GM06990 (cell line): ENCODE measurements at places on chromosomes 11 and 22.

GRCh38 chr11:66996609-66997273, 21.6 kb downstream of the C11orf86 start:
- DNase-seq = no peak

DNA sequence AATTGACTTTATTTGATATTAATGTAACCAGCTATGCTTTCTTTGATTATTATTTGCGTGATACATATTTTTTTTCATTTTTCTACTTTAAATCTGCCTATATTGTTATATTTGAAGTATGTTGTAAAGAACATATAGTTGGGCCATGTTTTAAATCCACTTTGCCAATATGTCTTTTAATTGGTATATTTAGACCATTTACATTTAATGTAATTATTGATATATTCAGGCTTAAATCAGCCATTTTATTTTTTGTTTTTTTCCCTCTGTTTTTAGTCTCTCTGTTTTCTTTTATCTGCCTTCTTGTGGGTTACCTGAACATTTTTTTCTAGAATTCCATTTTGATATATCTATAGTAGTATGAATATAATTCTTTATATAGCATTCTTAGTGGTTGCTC, 55.9 kb downstream of the ADAMTS15 start:
- DNase-seq = no peak

- no peak for DNase-seq
Observed at GRCh38 chr22:42080287-42080686, 787 bp downstream of the SMDT1 start.

- no peak for DNase-seq
Observed at GRCh38 chr11:13782390-13783075, 114.1 kb downstream of the FAR1 start.

GRCh38 chr22:25350551-25350971, 131.1 kb downstream of the CRYBB2 start:
- DNase-seq = no peak

DNA sequence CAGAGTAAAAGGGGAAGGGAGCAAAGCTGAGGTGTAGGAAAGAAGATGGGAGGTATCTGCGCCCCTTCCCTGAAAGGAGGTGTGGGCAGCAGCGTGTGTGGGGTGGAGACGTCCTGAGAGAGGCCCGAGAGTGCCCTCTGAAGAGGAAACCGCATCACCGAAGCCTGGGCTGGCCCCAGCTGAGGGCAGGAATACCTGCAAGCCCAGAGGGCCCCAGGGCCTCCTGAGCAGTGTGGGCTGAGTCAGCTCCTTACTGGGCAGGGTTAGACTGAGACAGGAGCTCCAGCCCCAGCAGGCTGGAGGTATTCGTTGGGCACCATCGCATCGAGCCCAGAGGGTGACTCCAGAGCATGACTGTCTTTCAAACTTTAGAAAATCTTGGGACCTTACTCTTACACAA, 534.0 kb upstream of the B3GAT1 start:
- DNase-seq = no peak

- DNase-seq = no peak
Observed at GRCh38 chr11:103380031-103380430, 270.8 kb downstream of the DYNC2H1 start.

GRCh38 chr22:18064636-18065035, 13.2 kb upstream of the PEX26 start:
- no peak for DNase-seq

- DNase-seq = no peak
Observed at GRCh38 chr22:27461470-27461869, 340.1 kb downstream of the MN1 start.

DNA sequence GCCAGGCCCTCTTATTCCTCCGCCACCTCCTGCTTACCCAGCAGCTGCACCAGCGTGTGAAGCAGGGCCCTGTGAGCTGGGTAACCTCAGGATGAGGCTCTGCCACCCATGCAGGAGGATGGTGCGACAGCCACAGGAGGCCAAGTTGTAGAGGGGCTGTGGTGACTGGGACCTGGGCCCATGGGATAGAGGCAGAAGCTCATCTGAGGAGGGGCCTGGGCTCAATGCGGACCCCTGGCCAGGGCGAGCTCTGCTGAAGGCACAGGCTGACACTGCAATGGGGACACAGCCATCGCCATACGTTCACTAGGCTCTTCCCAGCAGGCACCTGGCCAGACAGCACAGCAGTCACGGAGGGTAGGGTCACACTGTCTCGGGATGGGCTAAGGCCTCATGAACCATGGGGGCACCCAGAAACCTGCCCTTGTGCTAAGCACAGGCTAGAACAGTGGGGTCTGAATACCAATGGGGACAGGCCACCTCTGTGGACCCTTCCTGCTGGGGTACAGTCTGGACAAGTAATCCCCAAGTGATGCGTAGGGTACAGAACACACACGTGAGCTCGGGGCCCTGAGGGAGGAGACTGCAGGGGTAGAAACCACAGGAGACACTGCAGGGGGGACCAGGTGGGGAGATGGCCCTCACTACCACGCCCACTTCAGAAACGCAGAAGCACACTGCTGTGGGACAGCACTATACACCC, 35.3 kb downstream of the GNB1L start:
- DNase-seq = no peak

- DNase-seq = no peak
Observed at GRCh38 chr22:40512426-40513136, 123.9 kb downstream of the MRTFA start.

DNA sequence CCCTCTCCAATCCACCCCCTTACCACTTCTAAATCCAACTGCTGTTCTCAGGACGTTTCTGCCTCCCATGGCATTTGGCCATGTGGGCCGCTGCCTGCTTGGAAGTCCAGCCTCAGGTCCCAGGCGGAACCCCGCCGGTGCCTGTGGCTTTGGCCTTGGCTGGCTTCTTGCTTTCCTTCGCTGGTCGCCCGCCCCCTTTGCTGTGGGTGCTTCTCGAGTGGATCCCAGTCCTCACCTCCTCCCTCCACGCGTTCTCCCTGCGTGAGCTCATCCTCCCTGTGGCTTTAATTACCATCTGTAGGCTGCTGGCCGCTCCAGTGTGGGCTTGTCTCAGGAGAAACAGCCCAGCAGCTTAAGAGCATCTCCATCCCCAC, 111.7 kb downstream of the NECTIN1 start:
- DNase-seq = no peak

- DNase-seq = no peak
Observed at GRCh38 chr11:3000032-3000961, 8.2 kb upstream of the NAP1L4 start.

DNA sequence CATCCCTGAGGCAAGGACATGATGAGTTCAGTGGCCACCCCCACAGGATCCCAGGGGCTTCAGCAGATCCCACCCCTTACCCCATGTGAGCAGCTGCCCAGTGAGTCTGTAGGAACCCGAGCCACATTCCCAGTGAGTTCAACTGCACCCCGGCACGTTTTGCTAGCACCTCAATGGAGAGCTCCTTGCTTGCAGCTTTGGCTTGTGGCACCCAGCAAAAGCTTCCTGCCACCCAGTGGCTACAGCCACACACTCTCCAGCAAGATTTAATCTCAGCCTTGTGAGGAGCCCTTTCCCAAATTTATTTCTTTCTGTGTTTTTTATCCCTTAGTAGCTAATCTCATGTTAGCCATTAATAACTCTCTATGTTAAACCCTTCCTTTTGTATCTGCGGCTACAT, 4.0 kb downstream of the SAA1 start:
- no peak for DNase-seq

DNA sequence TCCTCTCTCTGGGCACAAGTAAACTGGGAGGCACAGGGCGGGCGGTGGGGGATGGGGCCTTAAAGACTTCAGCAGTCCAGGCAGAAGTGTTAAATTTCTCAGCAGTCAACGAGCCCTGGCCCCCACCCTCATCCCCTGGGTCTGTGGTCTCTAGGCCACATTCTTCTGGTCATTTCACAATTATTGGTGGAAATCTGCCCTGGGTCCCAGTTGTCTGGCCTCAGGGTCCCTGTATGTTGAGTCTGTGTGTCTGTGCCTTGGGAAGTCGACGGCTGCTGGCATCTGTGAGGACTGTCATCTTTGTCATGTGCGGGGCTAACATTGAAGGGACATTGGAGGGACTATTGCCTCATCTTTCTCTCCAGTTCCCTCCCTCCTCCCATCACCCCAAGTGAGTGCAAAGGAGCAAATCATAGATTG, 1.7 kb downstream of the TSPAN18 start:
- DNase-seq = no peak

- peak; percentile 49 for DNase-seq
Observed at GRCh38 chr11:7520981-7521487, 7.2 kb downstream of the PPFIBP2 start.

- DNase-seq = no peak
Observed at GRCh38 chr11:128832121-128832497, 35.0 kb downstream of the KCNJ1 start.

- DNase-seq = no peak
Observed at GRCh38 chr11:114166362-114166761, 106.9 kb downstream of the ZBTB16 start.

DNA sequence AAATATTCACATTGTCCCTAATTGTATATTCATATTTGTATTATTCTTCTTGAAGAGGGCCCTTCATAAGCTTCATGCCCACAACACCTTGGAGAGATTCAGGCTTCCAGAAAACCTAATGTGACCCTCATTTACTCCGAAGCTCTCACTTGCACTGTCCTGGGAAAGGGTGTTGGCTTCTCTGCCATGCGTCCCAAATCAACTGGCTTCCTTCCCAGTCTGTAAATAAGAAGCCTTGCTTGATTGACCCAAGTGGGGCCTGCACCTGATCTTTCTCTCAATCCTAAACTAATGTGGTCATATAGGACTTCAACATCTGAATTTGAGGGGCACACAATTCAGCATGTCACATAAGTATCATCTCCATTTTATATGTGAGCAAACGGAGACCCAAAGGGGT, 40.5 kb upstream of the ZBTB16 start:
- DNase-seq = no peak

- DNase-seq = no peak
Observed at GRCh38 chr11:10584071-10584501, 15.6 kb upstream of the LYVE1 start.

- no peak for DNase-seq
Observed at GRCh38 chr11:115170133-115170815, 333.9 kb downstream of the CADM1 start.

DNA sequence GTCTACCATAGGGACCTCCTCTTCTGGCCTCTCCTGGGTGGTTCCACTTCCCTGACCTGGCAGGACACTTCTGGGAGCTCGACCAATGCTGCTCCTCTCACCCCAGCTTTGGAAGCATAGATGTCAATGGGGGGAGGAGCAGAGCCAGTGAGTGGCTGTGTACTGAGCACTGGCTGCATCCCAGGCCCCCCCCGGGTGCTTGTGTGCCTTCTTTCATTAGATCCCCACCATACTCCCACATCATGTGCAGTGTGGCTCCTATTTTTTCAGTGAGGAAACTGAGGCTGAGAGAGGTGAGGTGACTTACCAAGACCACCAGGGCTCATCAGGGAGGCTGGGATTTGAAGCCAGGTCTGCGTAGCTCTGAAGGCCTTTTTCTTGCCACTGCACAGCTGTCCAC, 44.3 kb downstream of the LRRC32 start:
- no peak for DNase-seq

DNA sequence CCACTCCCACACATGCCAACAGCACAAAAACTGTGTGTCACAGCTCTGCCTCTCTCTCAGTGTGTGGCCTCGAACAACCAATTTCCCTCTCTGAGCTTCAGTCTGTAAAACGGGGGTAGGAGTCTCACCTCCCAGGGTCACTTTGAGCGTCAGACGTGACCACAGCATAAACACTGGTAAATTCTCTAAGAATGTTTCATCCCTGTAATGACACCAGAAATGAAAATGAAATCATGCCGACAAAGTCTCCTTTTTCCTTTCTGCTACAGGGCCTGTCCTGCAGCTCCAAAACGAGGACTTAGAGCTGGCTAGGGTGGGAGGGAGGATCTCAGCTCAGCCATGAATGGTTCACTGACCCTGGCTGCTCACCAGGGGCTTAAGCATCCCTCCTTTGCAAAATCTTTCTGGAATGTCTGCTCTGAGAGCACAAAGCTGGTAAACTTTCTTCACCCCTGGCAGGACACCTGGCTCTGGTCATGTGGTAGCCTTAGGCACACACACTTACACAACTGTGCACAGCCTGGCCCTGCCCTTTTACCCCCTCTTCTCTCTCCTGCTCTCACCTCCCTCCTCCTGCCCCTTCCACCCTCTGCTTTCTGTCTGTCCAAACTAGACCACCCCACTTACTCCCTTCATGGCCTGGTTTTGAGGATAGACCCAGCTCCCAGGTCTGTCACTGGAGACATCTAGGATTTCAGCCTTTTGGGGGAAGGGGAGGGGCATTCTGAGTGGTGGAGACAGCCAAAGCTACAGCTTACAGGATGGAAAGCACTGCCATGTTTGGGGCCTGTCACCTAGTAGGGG, 12.3 kb upstream of the TSKU start:
- DNase-seq = no peak

DNA sequence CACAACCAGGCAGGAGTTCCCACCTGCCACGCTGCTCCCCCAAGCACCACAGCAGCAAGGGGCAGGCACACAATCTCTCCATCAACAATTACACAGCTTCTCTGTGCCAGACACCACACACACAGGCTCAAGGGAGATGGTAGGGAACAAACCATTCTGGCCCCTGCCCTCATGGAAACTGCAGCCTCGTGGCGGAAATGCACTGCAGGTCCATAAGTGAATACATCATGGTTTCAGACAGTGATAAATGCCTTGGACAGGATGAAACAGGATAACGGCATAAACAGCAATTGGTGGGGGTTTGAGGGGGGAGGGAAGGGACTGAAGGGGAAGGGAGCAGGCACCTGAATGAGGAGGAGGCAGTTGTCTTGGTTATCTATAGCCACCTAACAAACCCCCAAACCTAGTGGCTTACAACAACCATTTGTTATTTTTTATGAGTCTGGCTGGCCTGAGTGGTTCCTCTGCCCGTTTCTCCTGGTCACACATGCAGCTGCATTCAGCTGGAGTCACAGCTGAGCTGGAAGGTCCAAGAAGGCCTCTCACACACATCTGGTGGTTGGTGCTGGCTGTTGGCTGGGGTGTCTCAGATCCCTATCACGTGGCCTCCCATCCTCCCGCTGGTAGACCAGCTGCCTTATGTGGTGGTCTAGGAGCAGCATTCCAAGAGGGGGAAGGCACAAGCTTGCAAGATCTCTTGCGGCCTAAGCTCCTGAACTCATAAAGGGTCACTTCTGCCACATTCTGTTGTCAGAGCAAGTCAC, 15.0 kb upstream of the YWHAH start:
- no peak for DNase-seq

- DNase-seq = no peak
Observed at GRCh38 chr11:94838027-94838731, 70.0 kb downstream of the AMOTL1 start.

- DNase-seq = no peak
Observed at GRCh38 chr22:25130462-25130861, 69.2 kb upstream of the CRYBB3 start.

GRCh38 chr22:49780698-49781288, 46.9 kb downstream of the BRD1 start:
- no peak for DNase-seq
